Sigmoid colon (tissue), 7 donors: ENCODE measurements at places on chromosomes 4 and X. TPM values are rescaled to one million over a fixed set of nuclear protein-coding genes. Genes with fewer than 3 reads are reported as not detected.

- no peaks in the 10 kb centered on the region for H3K36me3 ChIP-seq
- H3K27ac ChIP-seq, result no peak overlapping the region
- DNase-seq, result no peak
- H3K4me1 ChIP-seq, result no peaks in the 10 kb centered on the region
- no peaks in the 10 kb centered on the region for H3K27me3 ChIP-seq
These were observed 295.1 kb downstream of the GBA3 start for GRCh38 chr4:22987870-22988269.

DNA sequence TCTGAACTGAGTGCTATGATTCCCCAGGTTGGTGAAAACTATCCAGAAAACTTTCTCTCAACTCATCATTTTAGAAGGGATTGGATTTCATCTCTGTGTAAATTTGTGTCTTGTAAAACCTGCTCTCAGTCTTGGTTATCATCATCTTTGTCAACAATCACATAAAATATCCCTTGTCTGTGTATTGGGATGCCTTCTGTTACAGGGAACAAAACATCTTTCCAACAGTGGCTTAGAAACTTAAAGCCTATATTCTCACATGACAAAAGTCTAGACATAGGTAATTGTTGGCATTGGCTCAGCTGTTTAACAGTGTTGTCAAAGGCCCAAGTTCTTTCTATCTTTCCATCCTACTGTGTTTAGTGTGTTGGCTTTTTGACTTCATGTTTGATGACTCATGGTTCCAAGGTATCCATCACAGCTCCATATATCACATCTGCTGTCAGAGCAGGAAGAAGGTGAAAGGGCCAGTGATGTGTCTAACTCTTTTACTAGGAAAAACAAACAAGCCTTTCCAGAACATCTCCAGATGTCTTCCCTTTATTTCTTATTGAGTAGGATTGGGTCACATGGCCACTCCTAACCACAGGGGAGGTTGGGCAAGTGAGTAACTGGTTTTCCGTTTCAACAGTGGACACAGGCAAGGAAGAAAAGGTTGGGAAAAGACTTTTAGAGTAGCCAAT is 65.0 kb downstream of the PHEX start:
- no peak overlapping the region for H3K4me3 ChIP-seq
- H3K27ac ChIP-seq, result no peak overlapping the region

The MANBA gene
- total RNA-seq, result 46.3 TPM

The LONRF3 gene
- total RNA-seq, result 26.8 TPM

GRCh38 chr4:654503-654845 is 19.6 kb downstream of the ATP5ME start:
- no peaks in the 10 kb centered on the region for H3K4me1 ChIP-seq
- H3K4me3 ChIP-seq, result no peak overlapping the region
- DNase-seq, result no peak
- peaks cover 21% of the 10 kb centered on the region for H3K27me3 ChIP-seq

DNA sequence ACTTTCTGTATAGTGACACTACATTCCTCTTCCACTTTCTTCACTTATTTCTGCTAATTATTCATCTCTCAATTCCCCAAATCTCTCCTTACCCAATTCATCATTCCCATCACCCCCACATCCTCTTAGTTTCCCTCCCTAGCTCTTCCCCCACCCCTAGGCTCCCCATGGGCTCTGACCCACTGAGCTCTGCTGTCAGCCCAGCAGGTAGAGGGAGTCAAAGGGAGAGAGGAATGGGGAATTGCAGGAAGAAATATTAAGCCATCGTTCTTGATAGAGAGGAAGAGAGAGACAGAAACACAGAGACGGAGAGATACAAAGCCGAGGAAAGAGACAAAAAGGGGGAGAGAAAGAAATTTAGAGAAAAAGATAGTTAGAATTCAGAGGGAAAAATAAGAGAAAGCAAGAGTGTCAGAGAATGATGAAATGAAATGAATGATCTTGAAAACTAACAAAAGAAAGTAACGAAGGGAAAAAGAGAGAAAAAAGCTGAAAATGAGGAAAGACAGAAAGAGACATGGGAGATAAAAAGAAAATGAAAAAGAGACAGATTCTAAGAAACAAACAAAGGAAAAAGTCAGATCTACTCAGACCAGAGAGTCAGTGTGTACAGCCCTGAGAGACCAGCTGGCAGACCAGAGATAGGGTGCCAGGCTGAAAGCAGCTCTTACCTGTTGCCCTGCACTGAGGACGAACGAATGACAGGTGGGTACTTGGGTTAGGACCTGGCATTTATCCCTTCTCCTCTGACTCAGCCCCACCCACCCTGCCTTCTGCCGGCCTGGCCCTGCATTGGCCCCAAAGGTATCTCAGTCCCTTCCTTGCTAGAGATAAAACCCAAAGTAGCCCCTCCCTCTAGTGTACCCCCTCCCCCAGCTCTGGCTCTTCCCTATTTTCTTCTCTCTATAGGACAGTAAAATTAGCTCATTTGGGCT is at the start of gene ALAS2:
TSS of gene ALAS2 (minus strand) at position 707 of the 935 bp plus-strand sequence. CDS start 4,977 bp downstream, outside the sequence.
- H3K36me3 ChIP-seq, result no peaks in the 10 kb centered on the region
- no peak within 1 kb of the TSS for H3K27ac ChIP-seq
- no peaks in the 10 kb centered on the region for H3K4me1 ChIP-seq
- no peak within 1 kb of the TSS for H3K4me3 ChIP-seq
- no peak for DNase-seq
- no peaks in the 10 kb centered on the region for H3K27me3 ChIP-seq

The SMAD1 gene
- 30.3 TPM for total RNA-seq

DNA sequence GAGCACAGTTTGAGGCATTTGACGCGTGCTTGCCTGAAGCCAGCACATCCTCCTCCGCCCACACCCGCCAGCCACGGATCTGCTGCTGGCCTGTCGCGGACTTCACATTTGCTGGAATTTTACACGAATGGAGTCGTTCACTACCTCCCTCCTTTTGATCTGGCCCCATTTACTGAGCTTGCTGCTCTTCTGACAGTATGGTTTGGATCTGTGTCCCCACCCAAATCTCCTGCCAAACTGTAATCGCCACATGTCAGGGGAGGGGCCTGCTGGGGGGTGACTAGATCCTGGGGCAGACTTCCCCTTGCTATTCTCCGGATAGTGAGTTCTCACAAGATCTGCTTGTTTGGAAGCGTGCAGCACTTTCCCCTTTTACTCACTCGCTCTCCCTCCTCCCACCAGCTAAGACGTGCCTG is 19.9 kb upstream of the CPLX1 start:
- no peaks in the 10 kb centered on the region for H3K27me3 ChIP-seq
- H3K4me3 ChIP-seq, result no peak overlapping the region
- DNase-seq, result no peak
- H3K27ac ChIP-seq, result no peak overlapping the region

- H3K36me3 ChIP-seq, result no peaks in the 10 kb centered on the region
- no peaks in the 10 kb centered on the region for H3K4me1 ChIP-seq
- peak overlapping the region; percentile 49 for H3K4me3 ChIP-seq
- H3K27me3 ChIP-seq, result no peaks in the 10 kb centered on the region
- H3K27ac ChIP-seq, result peak overlapping the region; percentile 73
These were observed 104.7 kb downstream of the MAML3 start for GRCh38 chr4:140049024-140049848.

The SPANXD gene
- total RNA-seq, result not detected

- H3K4me3 ChIP-seq, result no peak overlapping the region
- DNase-seq, result no peak
These were observed 147.1 kb downstream of the CPEB2 start for GRCh38 chr4:15149234-15149838.

DNA sequence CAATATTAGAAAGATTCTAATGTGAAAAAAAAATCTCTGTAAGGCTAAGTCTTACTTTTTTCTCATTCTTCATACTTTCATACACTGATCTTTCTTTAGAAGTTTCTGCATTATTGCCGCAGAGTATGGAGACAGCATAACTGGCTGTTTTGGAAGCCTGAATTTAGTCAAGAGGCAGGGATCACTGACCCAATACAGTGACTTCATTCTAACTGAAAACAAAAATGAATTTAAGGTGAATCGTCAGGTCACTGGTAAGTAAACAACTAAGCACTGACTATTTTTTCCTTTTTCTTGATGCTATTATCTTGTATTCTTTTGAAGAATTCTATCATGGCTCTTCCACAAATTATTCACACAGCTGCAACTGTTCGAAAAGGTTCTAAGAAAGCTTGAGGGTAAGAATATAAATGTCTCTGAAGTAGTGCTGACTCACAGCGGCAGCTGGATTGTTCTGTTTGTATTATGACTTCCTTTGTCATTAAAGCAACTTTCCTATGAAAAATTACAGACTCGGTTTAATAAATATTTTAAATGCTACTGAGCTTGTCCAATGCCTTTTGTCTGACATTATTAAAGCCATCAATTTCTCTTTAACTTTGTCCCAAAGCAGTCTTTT is 609.3 kb downstream of the FSTL5 start:
- no peak for DNase-seq
- no peak overlapping the region for H3K27ac ChIP-seq
- H3K27me3 ChIP-seq, result no peaks in the 10 kb centered on the region
- no peaks in the 10 kb centered on the region for H3K36me3 ChIP-seq
- H3K4me1 ChIP-seq, result no peaks in the 10 kb centered on the region

The TMEM150C gene
- 25.7 TPM for total RNA-seq
